Activated T-helper 2 cell treated with anti-CD3 and anti-CD28 coated beads, Interferon-gamma antibody, Interleukin-2, Interleukin-4, amounts not matched to agents 10 μg/mL and 5 μg/mL and 100 μg/mL, durations not matched to agents 14 hours and 24 hours and 36 hours (primary cell): ENCODE measurements at places on chromosomes 7 and 10. TPM values are rescaled to one million over a fixed set of nuclear protein-coding genes. Genes with fewer than 3 reads are reported as not detected.

DNA sequence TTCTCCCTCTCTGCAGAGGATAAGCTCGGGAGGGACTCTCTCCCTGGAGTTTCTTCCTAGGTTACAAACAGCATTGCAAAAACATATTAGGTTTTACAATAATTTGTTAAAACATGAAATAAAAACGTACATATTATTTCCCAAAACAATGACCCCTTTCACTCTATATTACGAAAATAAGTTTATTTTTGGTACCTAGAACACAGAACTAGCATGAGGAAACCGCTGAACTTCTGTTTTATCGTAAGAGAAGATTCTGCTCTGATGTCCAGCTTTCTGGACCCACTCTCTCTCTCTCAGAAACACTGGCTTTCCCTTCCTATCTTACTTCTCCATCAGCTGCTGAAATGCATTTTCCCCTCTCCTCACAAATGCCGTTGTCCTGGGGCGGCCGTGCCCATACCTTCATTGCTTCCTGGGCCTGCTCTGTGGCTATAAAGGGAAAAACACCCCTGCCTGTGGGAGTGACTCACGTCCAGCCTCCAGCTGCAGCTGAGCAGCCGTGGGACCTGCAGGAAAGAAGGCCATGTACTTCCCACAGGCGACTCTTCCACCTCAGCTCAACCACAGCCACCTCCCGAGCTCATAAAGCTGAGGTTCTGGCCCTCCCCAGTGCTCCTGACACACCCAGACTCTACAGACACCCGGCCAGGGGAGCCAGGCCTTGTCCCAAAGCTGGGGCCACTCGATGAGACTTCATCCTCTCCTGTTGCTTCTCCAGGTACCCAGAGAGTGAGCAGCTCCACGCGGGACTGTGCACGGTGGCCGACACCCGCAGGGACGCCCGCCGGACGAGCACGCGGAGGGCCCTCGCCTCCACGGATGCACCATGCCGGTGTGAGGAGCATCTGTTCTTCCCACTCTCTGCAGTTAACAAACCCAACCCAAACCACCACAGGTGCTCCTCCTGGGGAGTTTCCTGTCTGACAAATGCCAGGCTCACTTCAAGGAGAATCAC is 3.1 kb downstream of the GPER1 start:
- DNase-seq, result no peak

BUD31 gene
- total RNA-seq, result 123 and 130 TPM in 2 replicates

DNA sequence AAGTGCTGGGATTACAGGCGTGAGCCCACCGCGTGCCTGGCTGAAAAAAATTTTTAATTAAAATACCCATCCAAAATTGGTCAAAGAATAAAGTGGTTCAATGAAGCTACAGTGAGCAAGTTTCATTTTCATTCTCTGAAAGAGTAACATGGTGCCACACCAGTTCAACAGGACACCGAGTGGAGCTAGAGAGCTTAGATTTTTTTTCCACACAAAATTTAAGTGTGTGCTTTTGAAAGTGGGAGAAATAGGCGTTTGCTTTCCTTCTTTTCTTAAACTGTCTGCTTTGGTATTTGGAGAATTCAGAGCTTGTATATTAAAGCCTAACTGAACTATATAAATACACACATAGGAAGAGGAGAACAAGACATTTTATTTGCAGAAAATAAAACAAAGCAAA is 43.4 kb downstream of the BPGM start:
- no peak for DNase-seq

- DNase-seq, result no peak
Observed at GRCh38 chr10:13399236-13399635, 51.1 kb upstream of the SEPHS1 start.

GRCh38 chr7:4052130-4052529 is 630.0 kb upstream of the FOXK1 start:
- no peak for DNase-seq

DNA sequence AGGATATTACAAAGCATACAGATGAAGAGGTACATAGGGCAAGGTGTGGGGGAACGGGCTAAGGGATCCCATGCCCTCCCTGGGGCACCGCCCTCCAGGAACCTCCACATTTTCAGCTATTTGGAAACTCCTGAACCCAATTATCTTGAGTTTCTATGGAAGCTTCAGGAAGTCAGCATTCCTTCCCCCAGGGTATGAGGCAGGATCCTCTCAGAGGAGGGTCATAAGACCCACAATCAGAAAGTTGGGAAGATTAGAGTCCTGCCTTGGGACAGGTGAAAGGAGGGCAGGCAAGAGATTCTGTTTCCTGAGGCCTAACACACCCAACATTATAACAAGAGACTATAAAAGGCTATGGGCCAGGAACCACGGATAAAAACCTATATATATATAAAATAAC is 98.0 kb downstream of the RALA start:
- DNase-seq, result no peak

- no peak for DNase-seq
Observed at GRCh38 chr10:71300555-71301370, 18.3 kb upstream of the SLC29A3 start.

GRCh38 chr10:51934373-51934772 is 235.0 kb upstream of the CSTF2T start:
- DNase-seq, result no peak

DNA sequence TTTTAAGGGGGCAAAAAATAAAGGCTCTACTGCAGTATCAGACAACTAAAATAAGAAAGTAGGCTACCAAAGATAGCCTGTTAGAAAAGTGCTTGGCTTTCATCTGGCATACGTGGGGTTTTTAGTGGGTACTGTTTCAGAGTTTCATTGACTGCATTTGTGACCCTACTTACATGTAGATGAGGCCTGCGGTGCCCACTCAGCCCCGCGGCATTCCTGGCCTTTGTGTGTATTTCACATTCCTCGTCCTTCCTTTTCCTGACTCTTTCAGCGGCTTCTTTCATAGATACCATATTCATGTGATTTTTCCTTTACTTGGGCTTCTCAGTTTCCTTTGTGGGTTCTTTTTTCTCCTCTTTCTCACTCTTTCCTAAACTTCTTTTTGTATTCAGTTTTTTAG is 50.7 kb downstream of the UBE3C start:
- no peak for DNase-seq

- no peak for DNase-seq
Observed at GRCh38 chr10:77004917-77005564, 632.6 kb downstream of the KCNMA1 start.

DNA sequence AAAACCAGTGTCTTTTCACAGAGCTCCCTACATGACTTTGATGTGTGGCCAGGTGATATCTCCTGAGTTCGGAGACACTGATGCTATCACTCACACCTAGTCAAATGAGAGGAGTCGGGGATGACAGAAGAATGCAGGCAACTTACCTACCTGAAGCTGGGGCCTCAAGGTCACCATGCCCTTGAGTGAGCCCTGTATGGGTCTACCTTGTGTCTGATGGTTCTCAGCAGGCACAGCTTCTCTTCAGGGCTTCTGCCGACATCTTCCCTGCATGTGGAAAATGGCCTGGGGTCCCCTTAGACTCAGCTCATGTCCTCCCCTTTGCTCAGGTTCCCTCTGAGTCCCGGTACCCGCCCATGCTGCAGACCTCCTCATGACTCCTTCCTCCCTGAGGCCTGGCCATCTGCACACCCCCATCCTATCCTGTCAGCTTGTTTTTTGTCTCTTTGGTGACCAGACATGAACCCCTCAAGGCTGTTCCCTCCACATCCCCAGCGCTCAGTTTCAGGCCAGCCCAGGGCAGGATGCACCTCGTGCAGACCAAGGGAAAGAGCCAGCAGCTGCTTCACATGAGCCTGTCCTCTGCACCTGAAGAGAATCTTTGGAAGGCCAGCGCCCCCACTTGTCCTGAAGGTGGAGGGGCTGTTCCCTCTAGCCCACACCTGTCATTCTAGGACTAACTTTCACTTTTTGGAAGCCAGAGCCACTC is 74.6 kb upstream of the GDF10 start:
- DNase-seq, result no peak

DNA sequence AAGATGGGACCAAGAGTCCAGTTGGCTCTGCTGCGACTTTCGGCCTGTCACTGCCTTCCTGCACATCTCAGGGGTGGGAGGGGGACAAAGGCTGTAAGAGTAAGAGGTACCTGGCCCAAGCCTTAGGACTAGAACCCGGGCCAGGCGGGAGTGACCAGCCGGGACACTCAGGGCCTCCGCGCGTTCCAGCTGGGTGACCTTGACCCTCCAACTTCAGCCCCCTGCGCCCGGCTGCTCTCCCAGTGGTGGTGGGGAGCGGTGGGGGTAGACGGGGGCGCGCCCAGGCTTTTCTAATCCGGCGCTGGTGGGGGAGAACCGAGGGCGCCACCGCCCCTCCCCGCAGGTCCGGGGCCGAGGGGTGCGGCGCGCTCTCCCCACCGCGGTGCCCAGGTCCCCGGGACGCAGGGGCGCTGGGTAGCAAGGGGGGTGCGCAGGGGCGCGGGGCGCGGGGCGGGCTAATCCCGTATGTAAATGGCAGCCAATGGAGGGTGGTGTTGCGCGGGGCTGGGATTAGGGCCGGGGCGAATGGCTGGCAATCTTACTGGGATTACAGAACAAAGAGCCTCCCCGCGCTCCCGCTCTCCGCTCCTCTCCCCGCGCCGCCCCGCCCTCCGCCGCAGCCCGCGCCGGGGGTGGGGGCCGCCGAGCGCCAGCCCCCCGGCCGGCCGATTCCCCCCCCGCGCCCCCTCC is at the start of gene GTF2IRD1:
Gene GTF2IRD1, plus strand, starts transcription at position 585 of the 690 bp plus-strand sequence. CDS start 54,175 bp downstream, outside the sequence.
- no peak for DNase-seq

- no peak for DNase-seq
Observed at GRCh38 chr10:107427016-107427415, 262.5 kb upstream of the SORCS1 start.

DNA sequence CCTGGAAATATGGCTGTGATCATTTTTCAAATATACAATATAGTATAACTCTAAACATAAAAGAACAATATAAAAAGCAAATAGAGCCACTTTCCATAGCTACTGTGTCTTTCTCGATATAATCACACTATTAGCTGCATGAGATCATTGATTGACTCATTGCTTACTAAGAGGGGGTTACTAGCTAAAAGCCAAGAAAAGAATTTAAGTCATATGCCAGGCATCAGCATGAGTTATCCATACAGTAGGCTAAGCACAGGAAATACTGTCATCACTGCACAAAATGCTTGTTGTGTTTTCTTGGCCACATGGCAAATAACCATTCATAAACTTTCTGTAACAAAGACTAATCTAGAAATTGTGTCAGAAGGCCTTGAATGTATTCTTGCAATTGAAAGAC is 18.8 kb upstream of the ABCB5 start:
- DNase-seq, result no peak

- DNase-seq, result no peak
Observed at GRCh38 chr7:137084607-137085380, 216.3 kb downstream of the CHRM2 start.

- DNase-seq, result no peak
Observed at GRCh38 chr10:787933-788651, 98.6 kb upstream of the DIP2C start.

GNB2 gene
- total RNA-seq, result 221 and 224 TPM in 2 replicates
